ENCODE measurements at places on chromosomes 13 and 19.

DNA sequence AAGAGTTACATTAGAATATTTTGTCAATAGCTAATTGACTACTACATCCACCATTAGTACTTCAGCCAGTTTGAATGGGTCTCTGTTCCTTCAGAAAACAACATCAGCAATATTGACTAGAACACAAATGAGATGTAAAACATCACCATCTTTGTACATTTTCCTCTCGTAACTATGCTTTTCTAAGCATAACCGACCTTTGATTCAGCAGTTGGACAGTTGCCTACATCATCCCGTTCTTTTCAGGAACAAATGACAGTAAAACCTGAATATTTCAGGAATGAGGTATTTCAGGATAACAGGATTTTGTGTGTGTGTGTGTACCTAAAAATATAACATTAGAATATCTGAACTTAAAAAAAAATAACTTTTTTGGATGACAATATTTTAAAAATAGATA, 60.9 kb downstream of the STARD13 start:
- DNase-seq: no peak

- DNase-seq: no peak
Observed at GRCh38 chr13:105442040-105442439, 1093.4 kb downstream of the EFNB2 start.

GRCh38 chr19:11552666-11553372, 6.2 kb downstream of the ELOF1 start:
- no peak for DNase-seq

GRCh38 chr13:64457976-64458375, 2772.2 kb downstream of the PCDH9 start:
- DNase-seq: no peak

GRCh38 chr19:4539693-4540581, at the start of gene LRG1:
TSS of gene LRG1 (minus strand) at chr19:4540036. CDS start at chr19:4540013, 23 bp downstream.
- peak; percentile 10 for DNase-seq

- no peak for DNase-seq
Observed at GRCh38 chr19:49653466-49653806, 11.4 kb downstream of the SCAF1 start.

GRCh38 chr13:43880214-43880855, 631 bp downstream of the LACC1 start:
- no peak for DNase-seq

DNA sequence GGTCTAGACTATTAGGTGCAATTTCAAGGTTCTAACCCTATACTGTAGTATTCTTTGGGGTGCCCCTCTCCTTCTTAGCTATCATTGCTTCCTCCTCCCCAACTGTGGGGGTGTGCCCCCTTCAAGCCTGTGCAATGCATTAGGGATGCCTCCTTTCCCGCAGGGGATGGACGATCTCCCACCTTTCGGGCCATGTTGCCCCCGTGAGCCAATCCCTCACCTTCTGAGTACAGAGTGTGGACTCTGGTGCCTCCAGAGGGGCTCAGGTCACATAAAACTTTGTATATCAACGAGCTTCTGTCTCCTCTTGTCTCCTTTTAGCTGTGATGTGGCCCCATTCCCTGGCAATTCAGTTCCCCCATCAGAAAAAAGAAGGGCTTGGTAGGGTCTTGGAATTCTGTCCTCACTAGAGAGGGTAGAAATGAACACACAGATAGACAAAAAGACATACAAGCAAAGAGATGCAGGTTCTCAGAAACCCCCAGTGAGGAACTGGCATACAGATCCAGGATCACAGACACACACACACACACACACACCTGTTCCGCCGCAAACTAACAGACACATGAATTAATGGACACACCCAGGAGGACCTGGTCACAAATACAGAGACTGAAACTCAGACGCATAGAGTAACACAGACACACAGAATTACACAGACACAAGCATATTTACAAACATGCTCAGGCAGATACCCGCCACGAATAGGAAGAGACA, 2.5 kb upstream of the HNRNPUL1 start:
- no peak for DNase-seq

DNA sequence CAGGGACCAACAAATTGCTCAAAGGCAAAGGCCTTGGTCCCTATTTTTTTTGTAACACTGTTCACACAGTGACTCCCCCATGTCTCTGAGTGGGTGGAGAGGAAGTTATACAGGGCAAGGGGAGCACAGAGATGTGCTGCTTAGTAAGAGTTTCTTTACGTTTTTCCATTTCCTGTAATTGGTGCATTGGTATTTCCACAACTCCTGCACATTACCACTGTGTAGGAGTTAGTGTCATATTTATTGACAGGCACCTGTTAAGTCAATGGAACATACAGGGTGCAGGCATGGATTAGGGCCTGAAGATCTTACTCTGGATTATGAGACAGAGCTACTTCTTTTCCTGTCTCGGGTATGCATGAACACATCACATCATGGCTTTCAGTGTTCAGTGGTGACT, 45.2 kb downstream of the SOX21 start:
- DNase-seq: peak; percentile 14

- no peak for DNase-seq
Observed at GRCh38 chr13:25988661-25989060, 63.2 kb downstream of the SHISA2 start.
